ENCODE measurements at places on chromosomes 3 and 15. TPM values are rescaled to one million over a fixed set of nuclear protein-coding genes. Genes with fewer than 3 reads are reported as not detected.
A peak's percentile ranks its signal among the peaks of the same experiment; 100 is the strongest.

GRCh38 chr3:138328341-138328740 lies 1.3 kb downstream of the NME9 start:
- DNase-seq = no peak

DNA sequence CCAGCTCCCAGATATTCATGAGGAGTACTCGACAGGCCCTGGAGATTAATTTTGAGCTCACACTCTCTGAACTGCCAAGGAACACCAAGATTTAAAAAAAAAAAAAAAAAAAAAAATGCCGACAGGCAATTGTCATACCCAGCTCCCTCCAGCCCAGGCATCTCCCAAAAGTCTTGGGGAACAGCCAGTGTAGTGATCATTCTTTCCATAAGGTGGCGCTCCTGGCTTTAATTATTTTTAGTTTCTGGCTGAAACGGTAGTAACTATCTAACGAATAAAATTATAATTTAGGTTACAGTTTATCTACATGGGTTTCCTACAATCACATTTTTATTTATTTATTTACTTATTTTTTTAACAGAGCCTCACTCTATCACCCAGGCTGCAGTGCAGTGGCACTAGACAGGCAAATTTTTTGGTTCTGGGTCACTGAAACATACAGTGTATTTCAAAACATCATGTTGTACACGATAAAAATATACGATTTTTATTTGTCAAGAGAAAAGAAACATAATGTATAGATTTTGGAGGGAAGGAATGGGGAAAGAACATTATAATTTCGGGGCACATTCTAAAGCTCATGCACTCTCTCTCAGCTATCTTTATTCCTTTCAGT lies 157.3 kb downstream of the ADAMTS9 start:
- peak; percentile 77 for DNase-seq

GRCh38 chr3:42802876-42803413 lies 1.3 kb downstream of the HIGD1A start:
- DNase-seq = no peak

DNA sequence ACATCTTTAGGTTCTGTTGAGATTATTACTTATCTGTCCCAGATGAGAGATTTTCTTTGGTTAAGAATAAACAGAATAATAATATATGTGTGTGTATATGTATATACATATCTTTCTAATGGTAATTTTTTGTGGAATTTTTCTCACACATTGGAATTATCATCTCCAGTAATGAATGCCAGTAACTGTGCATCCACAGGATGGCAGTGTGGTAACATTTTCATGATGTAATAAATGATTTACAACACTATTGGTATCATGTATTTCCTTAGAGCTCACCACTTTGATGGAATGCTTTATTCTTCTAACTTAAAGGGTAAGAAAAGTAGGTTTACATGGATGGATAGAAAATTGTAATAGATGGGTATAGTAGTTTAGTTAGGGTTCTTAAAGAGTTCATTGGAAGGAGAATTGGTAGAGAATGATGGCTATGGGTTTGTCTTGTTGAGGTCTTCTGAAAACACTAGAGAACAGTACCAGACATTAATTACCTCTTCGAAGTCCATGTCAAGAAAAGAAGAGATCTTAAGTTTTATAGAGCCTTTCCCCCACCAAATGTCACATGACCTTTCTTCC lies 78.1 kb downstream of the STT3B start:
- DNase-seq = peak; percentile 15

DNA sequence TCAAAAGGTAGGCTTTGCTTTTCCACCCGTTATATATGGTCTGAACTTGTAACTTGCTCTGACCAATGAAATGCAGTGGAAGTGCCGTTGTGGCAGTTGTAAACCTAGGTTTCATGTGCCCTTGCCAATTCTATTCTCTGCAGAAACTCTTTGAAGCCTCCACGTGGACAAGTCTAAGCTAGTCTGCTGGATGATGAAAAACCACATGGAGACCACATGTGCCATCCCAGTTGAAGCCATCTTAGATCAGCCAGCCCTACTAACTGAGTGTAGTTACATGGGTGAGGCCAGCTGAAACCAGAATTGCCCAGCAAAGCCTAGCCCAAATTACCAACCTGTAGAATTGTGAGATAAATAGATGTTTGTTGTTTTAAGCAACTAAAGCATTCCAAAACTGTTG lies 183.7 kb upstream of the KCNH8 start:
- no peak for DNase-seq

DNA sequence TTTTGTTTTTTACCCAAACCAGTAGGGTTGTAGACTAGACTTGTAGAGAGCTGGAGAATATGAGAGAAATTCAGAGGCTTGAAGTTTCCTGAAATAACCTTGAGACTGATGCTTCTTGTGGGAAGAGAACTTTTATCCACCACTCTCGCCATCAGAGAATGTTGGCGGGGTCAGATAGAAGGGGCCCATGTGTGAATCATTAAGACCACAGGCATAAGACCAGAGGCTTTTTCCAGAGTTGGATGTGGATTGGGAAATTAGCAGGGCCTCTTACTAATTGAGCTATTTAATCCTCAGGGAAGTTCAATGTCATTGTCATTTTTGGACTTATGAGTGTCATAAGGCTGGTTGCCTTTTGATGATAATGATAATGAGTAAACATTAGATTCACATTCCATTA lies 246.9 kb upstream of the THRB start:
- DNase-seq = no peak

DNA sequence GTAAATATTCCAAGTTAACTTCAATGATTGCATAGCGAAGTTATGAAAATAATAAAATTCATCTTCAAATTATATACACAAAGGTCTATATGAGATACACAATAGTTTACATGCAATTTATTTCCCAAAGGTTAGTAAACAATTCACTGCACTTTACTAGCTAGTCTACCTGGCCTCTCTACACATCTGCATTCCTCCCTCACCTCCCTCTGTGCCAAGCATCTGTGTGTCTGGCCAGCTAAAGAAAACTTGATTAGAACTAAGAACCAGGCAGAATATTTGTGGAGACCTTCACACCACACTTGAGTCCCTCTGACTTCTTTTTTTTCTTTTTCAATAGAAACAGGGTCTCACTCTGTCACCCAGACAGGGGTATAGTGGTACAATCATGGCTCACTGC lies 61.4 kb downstream of the LRRFIP2 start:
- no peak for DNase-seq

SELENOK gene
- 59.2 TPM for polyA plus RNA-seq

SAMMSON gene
- not detected for polyA plus RNA-seq

HIGD2B gene
- polyA plus RNA-seq = not detected

IL20RB gene
- polyA plus RNA-seq = 1.0 TPM
